ENCODE measurements at places on chromosomes 13 and 19.
A peak's percentile ranks its signal among the peaks of the same experiment; 100 is the strongest.

DNA sequence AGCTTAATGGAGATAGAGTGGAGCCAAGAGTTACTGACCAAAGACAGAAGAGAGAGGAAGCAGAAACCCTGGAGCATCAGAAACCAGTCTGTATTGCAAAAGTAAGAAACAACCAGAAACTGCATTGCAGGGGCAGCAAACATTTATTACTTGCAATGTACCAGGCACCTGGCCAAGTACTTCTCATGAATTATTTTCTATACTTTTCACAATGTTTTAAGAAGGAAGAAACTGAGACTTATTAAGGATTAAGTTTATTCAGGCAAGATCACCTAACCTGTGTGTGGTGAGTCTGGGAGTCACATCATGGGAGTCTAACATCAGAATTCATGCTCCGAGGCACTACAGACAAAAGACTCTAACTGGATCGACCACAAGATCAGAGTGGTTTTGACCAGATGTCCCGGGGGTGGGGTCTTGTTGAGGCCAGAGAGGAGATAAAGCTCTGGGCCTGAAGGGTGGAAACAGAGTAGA is 47.4 kb downstream of the TNFRSF19 start:
- peak; percentile 83 for DNase-seq

DNA sequence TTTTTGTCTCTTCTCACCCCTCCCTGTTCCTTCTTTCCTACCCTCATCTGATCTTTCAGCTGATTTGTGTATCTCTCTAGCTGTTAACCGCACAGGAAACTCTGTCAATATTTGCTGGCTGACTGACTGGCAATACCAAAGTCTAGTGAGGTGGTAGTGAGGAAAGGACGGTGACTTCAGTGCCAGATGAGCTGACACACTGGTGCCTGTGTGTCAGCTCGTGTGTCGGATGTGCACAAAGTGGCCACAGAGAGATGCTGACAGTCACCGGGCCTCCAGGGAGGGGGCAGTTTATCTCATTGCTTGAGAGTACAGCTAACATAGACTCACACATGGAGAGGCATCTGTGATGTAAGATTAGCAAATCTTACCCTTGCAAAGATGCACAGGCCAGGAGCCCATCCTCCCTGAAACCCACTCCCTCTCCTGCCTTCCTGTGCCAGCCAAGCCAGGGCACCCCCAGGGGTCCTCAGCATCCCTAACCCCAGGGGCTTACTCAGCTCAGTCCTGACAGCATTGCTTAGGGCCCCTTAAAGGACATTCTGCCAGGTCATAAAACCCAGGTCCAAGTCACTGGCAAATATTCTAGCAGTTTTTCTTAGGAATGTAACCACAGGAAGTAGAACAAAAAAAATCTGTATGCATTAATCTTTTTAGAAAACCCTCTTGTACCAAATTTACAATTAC is 80.2 kb downstream of the SHISA2 start:
- no peak for DNase-seq

DNA sequence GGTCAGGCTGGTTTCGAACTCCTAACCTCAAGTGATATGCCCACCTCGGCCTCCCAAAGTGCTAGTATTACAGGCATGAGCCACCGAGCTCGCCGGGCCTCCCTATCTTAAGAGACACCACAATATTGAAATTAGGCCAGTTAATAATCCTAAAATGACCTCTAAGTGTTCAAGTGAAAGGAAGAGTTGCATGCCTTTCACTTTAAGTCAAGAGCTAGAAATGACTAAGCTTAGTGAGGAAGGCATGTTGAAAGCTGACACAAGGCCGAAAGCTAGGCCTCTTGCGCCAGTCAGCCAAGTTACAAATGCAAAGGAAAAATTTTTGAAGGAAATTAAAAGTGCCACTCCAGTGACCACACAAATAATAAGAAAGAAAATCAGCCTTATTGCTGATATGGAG is 144.5 kb upstream of the FNDC3A start:
- DNase-seq = no peak

GRCh38 chr13:48156466-48156865 is 61.6 kb upstream of the MED4 start:
- DNase-seq = no peak

DNA sequence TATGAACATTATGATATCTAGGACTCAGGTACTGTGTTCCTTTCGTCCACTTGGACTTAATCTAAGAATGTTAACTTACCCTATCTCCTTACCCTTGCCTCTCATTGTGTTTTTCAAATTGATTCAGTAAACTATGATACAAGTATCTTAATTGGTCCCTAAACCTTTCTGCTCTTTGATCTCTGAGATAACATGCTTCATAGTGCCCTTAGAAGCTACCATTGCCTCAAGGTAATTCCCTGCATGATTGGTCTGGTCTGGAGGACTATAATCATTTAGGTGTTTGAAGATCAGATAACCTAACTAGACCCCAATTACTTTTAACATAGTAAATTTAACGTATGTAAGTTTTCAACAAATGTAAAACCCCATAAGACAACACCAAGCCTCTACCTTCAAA is 169.9 kb upstream of the NBEA start:
- no peak for DNase-seq

DNA sequence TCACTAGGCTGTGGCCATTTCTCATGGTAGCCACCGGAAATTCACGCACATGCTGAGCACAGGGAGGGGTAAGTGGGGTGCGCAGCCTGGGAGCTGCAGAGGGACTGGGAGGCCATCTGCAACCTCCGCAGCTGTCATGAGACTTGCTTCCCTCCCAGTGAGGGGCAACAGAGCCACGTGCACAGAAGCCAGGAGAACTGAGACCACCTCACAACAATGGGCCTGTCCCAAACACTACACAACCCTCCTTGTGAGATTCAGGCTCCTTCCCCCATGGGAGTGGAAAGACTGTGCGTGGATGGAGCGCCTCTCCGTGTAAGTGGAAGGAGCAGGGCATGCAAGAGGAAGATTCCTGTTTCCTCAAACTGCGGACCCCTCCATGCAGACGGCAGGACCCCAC is 8.8 kb downstream of the C3 start:
- no peak for DNase-seq

DNA sequence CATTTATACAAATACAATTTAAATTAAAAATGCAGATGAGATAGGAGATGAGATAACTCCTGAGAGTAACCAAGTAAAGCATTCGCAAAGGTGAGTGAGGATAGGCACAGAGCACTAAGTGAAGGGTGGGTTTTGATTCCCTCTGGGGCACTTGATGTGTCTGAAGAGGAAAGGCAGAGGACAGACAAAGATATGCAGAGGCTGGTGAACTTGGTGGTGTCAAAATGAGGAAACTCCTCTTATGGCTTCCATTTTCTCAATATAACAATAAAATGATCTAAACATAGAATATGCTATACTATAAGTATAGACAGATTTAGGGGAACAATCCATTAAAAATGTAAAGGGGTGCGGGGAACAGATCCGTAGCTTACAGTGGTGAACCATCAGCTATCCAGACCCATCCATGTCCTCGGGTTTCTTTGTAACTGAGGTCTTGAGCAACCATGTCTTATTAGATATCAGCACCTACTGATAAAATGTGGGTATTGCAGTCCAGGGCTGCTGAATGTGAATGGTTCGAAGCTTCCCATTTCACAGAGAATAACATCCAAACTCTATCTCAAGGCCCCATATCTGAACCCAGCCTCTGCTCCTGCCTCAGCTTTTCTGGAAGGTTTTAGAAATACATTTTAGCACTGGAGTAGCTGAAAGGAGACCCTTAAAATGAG is 73.9 kb upstream of the SLC10A2 start:
- DNase-seq = peak; percentile 1

DNA sequence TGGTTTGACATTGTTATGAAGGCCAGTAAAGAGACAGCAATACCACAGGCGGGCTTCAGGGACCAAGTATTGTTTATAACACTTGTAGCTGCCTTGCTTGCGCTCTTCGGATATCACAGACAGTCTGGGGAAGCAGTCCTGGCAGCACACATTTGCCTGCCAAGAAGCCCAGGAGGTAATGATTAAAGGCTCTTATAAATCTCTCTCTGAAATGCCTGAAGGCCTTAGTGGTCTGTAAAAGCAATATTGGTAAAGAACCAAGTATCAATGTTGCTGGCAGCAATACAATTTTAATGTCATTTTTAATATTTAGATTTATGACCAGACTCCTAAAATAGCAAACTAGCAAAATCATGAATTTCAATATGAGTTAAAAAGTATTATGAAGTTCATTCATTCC is 1312.4 kb downstream of the PCDH9 start:
- no peak for DNase-seq

GRCh38 chr19:16216744-16217670 is 19.3 kb downstream of the AP1M1 start:
- DNase-seq = no peak

DNA sequence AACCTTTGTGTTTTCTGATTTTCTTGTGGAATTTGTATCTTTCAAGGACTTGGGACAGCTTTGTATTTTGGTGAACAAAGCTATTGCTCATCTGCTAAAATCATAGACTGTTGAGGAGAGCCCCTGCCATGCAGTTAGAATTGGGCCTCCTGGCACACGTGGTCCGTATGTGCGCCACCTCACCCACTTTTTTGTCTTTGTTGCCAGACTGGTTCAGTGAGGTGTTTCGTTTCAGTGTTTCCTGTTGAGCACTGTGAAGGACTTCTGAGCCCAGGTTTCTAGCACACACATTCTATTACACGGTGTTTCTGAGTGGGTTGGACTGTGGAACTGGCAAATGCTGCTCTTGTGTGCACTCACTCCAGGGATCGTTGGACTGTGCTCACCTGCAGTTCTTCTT is 37.6 kb upstream of the RNF113B start:
- DNase-seq = no peak

DNA sequence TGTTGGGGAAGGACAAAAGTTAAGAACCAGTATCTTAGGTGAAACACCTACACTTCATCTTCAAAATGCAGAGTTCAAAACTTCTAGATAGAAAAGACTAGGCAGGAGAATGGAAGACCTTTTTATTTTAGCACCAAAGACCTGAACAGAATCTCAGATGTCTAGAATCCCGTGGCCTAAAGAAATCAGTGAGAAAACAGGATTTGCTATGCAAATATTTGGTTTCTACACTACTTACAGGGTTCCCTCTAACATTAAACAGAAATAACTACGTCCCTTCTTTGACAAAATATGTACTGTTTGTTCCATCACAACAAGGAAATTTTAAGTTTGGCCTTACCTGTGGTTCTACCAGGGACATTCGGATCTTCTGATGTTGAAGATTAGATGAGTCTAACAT is 21.5 kb downstream of the DIS3 start:
- no peak for DNase-seq

DNA sequence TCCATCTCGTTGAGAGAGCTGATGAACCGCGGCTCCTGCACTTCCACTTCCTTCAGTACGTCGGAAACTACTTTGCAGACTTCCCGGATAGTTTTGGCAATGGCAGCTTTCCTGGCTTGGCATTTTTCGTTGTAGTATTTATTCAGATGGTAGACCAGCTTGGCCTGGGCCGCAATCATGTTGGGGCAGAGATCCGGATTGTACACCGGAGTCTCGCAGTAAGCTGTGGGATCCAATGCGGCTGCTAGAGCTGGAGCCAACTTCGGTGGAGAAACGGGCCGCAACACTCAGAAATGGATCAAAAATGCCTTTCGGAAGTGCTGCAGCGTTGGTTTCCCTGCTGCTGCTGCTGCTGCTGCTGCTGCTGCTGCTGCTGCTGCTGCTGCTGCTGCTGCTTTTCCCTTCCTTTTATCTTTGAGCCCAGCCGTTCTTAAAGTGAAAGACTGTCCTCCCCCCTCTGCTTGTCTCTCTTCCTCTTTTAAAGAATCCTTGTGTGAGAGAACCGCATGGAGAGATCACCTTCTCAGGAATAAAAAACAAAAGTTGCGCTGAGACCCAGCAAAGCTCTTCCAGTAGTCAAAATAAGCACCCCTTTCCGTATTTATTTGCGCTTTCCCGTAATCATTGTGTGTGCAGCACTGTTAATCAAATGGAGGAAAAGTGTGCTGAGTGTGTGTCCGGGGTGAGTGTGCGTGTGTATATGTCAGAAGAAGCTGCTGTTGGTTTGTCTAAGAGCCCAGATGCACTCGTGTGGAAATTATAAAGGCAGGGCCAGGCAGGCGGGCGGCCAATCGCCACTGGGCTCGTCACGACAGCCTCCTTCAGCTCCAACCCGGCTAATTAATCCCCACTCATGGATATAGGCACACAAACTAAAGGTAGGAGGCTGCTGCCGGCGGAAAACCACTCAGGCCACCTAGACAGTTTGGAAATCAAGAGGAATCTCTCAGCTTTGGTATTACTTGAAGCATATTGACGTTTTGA is at the start of gene MAB21L1:
MAB21L1 (minus strand) TSS at position 730 of the 984 bp plus-strand sequence; CDS start at position 179, 551 bp downstream.
- DNase-seq = peak; percentile 24

GRCh38 chr13:79405501-79405830 is 589 bp downstream of the RBM26 start:
- DNase-seq = no peak

DNA sequence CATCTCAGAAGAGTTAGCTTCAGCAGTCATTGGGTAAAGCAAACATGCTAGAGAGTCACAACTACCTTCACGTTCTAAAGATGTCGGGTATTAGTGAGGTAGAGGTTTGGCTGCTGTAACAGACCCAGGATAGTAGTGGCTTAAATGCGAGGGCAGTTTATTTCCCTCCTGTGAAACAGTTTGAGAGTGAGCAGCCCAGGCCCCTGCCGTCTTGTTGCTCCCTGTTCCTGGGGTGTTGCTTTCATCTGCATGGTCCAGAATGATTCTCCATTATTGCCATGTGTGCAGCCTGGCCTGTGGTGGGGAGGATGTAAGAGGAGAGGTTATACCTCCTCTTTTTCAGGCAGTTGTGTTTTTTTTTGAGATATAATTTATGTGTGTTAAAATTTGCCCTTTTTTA is 63.7 kb downstream of the SIPA1L3 start:
- DNase-seq = no peak

- DNase-seq = peak; percentile 34
These were observed 889 bp downstream of the UBL5 start for GRCh38 chr19:9828551-9829063.

All from erythroblast (primary cell).